ENCODE measurements at places on chromosomes 4 and X.

- no peak for DNase-seq
These were observed 104.1 kb downstream of the FSTL5 start for GRCh38 chr4:162059656-162060055.

- no peak for DNase-seq
These were observed 46.6 kb upstream of the UBE2NL start for GRCh38 chrX:143837010-143837843.

DNA sequence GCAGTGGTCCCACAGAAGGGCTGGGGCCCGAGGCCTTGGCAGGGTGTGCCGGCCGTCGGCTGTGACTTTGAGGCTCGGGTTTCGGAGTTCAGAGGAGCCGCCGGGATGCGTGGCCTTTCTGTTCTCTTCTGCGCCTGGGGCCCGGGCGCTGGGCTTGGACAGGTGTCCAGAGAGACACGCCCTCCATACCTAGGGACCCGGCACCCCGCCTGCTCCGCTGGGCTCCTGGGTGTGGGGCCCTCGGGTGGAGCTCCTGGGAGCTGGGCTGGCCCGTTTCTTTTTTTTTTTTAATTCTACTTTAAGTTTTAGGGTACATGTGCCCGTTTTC, 11.3 kb downstream of the FGFRL1 start:
- DNase-seq = no peak

GRCh38 chrX:113260474-113260873, 419.8 kb upstream of the AMOT start:
- DNase-seq = no peak

GRCh38 chr4:142463206-142463605, 382.9 kb downstream of the INPP4B start:
- no peak for DNase-seq

- DNase-seq = no peak
These were observed 816.4 kb upstream of the FRG1 start for GRCh38 chr4:189124149-189124758.

DNA sequence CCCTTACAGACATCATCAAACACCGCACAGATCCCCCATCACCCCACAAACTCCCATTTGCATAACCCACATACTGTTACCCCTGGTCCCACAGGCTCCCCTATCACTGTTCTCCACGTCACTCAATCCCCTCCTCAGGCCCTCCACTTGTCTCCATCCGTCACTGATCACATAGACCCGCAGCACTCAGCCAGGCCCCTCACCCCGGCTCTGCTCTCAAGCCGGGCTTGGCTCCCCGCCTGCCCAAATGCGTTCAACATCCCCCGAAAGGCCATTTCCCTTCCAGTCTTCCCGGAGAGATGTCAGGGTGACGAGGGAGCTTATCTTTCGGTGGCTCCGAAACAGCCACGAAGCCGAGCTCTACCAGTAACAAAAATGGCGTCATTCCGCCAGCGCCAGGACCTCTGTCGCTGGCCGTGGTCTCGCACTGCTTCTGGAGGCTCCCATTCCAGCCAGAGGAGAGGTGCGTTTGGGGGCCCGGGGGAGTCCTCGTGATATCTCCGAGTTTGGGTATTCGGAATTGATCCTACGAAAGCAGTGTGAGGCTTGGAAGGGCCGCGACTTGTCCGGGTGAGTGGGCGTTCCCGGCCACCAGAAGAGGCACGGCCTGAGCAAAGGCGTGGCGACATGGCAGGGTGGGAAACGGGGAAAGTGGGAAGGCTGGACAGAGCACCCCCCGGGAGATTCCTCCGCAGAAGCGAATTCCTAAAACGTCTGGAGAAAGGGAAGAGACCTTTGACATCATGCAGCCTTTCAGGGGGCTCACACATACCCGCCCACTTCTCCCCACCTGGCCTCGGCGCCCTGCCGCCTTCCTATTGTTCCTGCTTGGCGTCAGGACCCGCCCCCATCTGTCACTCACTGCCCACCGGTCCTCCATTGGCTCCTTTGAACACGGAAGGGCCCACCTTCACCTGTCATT, at the start of gene ZNF630:
TSS of gene ZNF630 (minus strand) at position 577 of the 922 bp plus-strand sequence. CDS start 4,754 bp downstream, outside the sequence.
- peak; percentile 74 for DNase-seq

- no peak for DNase-seq
These were observed 1808.9 kb upstream of the TENM3 start for GRCh38 chr4:180434131-180434895.

DNA sequence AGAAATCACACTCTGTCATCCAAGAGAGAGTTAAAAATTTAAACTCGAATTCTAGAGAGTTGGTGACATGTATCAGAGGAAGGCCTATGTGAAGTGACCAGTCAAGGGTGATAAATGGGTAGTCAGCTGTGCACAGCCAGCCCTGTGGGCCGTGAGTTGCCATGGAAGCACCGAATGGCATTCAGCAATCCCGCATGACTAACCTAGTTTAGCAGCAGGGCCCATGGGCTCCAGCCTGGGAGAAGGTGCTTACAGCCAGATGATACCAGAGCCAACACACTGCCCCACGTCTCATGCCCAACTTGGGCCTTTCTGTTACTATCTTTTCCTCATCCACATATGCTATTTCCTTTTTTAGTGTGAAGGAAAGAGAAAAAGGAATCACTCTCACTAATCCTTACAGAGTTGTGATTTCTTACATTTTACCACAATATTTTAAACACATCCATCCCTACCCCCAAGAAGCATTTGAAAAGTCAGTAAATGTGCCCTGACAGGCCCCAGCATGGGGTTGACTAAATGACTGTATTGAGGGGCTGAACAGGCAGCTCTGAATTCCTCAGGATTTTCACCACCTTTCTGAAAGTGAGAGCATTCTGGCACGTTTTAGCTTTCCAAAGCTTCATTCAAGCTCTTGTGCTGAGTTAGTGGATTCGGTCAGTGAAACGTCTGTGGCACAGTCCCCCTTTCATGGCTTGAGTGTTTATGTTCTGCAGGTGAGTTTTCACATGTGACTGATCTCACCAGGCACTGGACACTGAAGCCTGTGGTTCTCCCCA, 104.2 kb downstream of the AFF1 start:
- no peak for DNase-seq

GRCh38 chrX:125627676-125628075, 308.0 kb downstream of the TEX13C start:
- no peak for DNase-seq

DNA sequence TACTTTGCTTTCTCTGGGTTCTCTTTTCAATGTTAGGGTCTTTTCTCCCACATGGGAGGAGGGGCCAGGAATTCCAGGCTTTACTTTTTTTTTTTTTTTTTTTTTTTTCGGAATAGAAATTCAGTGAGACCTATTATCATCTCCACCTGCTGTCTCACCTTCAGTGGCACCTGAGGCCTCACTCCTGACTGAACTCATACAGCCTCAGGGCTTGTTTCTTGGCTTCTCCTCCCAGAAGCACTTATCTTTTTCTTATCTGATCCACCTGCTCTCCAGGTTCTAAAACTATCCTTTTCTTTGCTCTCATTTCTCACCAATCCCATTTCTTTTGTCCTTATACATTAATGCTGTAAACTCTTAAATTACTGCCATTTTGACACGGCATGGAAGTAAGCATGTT, 117.3 kb upstream of the PPP3CA start:
- no peak for DNase-seq

DNA sequence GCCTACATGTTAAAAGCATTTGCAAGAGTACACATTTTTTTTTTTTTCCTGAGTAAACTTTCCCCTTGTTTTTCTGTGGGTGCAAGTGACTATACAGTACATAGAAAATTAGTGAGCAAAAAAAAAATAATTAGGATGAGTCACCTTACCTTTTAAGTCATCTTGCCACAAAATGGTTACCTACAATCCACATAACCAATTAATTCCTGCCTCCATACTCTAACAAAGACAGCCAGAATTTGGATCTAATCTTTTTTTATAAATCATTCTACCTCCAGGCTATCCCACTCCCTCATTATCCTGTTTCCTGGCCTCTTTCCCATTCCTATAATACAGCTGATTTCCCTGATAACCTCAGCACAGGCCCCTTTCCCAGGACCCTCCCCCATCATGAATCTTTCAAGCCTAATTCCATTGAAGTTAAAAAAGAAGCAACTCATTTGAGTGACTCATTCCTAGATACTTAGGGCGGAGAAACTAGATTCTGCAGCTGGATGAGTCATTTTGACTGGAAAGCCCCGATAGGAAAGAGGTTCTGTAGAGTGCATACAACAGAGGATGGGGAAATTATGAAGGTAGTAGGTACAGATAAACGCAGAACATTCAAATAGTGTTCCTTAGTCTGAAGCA, 128.2 kb downstream of the C4orf51 start:
- peak; percentile 21 for DNase-seq

- DNase-seq = no peak
These were observed 665.7 kb upstream of the ACTRT1 start for GRCh38 chrX:128717635-128718578.

DNA sequence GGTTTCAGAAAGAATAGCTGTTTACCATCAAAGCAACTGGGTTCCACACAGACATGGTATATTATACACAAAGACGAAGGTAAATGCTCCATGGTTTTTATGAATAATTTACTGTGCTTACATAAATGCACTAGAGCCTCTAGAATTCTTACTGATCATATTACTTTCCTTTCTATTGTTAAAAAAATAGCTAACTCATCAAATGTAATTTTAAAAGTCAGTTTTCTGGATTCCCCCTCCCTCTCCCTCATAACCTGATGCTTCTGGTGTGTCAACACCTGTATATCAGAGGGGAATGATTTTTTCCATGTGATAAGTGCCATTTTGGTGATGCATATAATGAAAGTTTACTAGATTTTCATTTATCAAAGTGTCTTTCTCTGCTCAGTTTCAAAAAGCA, 31.1 kb upstream of the LEF1 start:
- DNase-seq = no peak

DNA sequence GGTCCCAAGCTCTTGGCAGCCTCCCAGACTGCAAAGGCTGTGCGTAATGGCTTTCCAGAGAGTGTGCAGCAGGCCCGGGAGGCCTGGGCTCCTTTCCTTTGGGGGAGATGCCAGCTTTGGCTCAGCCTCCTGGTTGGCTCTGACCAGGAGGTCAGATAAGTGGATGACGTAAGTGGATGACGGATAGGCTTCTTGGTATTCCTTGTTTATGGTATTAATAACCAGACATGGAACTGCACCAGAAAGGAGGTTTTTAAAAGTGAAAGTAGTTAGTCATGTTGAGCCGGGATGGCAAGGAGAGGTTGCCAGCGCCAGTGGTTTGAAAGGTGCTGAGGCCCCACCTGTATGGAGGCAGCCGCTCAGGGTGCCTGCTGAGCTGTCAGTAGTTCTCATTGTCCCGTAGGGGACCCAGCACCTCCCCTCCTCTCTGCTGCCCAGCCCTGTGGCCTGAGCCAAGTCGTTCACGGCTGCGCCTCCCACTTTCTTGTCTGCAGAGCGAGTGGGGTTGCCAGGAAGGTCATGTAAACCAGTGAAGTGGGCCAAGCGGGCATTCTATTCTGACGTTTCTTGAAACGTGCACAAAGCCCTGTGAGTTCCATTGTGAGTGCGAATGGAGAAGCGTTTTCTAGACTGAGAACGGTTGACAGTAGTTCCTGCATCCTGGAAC, 28.7 kb upstream of the STOX2 start:
- DNase-seq = no peak

DNA sequence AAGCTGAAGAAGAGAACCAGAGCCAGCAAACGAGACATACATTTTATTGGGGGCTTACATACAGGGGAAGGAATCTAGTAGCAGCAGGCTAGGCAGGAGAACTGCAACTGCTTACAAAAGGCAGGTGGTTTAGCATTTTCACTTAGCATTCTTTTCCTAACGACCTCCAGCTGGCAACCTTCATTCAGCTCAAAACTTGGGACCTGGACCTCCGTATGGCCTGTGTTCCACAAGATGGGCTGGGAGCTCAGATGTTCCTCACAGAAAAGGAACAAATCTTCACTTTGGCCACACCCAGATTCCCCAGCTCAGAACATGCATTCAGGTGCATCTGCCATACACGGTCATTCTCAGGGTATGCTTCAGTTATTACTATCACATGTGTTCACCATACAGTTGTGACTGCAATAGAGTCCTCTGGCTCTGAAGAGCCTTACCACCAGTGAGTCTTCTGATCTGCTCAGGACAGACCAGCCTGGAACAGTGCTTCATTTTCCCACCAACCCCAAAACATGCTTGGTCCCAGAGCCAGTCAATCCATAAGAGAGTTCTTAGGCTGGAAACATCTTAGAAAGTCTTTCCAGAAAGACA, 29.6 kb upstream of the AP1AR start:
- no peak for DNase-seq

DNA sequence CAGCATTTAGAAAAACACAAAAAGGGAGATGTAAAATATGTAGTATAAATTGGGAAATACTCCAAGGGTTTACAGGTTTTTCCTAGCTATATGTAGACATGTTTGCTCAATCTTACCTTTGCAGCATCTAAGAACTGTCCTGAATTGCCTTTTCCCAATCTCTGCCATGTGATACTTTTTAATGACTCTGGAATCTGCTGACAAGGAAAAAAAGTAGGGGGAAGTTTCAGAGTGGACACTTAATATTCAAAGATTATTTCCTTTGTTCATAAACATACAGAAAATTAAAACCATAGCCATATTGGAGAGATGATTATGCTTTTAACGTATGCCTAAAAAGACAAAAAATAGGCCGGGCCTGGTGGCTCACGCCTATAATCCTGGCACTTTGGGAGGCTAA, 41.4 kb downstream of the ABCB7 start:
- no peak for DNase-seq

GRCh38 chr4:5033281-5033841, 14.1 kb upstream of the CYTL1 start:
- no peak for DNase-seq

- DNase-seq = no peak
These were observed 22.1 kb upstream of the CEP135 start for GRCh38 chr4:55926610-55927009.

- DNase-seq = no peak
These were observed 184.5 kb downstream of the CLCN4 start for GRCh38 chrX:10341309-10341708.

GRCh38 chrX:37820646-37821045, 26.7 kb downstream of the DYNLT3 start:
- DNase-seq = no peak

GRCh38 chr4:165906272-165906671, 33.2 kb downstream of the TLL1 start:
- no peak for DNase-seq

- no peak for DNase-seq
These were observed 82.8 kb upstream of the CTSO start for GRCh38 chr4:156036496-156036895.

DNA sequence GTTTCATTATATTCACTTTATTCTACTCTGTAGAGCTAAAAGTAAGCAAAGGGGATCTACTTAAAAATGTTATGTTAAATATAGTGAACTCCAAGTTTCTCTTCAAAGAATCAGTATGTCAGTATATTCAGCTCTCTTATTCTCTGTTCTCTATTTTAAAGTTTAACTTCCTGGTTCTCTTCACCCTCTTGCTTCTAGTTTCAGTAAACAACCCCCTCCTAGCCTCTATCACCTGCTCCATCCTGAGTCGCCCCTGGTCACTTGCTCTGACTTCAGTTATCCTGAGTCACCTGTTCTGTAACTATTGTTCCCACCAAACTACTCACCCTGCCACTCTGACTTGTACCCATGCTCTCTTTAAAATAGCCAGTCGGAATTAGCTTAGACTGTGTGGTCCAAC, 180.9 kb upstream of the AADAT start:
- DNase-seq = no peak

DNA sequence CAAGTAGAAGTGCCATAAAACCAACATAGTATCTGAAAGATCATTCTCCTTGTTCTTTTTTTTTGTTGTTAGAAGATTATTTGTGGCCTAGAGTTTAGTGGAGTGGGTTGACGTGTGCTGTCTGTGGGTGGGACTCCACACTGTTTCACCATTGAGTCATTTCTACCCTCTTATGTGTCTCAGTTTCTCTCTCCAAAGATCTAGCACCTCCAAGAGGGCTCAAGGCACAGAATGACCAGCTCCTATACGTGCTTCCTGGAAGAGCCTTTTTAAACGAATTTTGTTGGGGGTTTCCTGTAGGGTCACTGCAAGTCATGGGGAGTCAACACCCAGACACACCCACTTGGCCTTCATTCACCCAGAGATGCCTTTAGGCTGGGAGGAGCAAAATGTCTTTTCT, 150.1 kb downstream of the KLF8 start:
- DNase-seq = no peak
